ENCODE measurements at places on chromosomes 3 and 15.

GRCh38 chr15:62456011-62456920, 291.2 kb upstream of the C2CD4B start:
- DNase-seq = no peak

DNA sequence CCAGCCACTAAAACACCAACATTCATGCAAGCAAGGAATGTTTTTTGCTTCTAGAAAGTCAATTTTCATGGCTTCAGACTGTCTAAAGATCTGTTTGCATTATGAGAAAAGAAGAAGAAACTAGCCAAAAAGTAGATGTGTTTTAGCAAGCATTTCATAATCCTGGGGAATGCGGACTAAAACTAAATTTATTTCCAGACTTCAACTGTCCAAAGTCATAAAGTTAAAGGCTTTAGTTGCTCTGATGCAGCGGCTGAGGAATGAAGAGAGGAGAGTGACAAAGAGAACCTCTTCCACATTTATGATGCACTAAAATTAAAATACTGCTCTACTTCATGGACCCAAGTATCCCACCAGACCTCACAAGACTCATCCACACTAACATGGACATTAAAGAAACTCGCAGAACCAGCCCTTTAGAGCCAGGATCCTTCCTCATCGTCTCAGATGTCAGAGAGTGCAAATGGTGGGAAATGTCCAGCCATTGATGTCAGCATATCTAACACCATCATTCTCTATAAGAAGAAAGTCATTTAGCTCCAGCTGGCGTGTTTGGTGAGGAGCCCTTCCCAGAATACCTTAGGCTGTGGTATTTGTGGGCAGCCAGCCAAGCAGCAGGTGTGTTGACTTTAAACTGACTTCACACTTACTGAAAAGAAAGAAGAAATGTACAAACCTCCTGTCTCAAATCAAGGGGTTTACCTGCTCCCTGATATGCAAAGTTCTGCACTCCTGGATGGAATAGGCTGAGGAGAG, 17.4 kb downstream of the FYCO1 start:
- no peak for DNase-seq

GRCh38 chr3:55630280-55630920, 143.3 kb upstream of the WNT5A start:
- DNase-seq = no peak

GRCh38 chr15:91514147-91514546, 339.4 kb upstream of the SLCO3A1 start:
- no peak for DNase-seq

DNA sequence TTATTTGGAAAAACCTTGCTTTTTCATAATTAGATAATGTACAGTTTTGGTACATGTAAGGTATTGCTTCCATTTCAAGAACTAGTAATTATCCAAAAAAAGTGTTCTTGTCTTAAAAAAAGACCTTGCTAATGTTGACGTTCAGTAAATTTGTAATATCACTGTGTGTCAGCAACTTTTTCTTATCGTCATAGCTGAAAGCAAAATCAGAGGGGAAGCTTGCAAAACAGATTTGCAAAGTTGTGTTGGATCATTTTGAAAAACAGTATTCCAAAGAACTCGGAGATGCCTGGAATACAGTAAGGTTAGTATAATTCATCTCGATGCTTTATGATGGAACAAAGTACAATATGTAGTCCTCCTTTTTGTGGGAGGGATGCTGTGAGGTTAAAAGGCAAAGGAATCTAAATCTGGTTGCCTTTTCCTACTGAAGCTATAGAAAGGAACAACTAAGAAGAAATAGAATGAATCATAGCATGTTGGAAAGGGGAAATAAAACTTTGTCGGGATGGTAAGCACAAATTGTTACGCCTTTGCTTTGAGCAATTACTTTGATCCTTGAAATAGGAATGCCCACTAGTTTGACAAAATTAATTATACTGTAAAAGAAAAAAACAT, 1.5 kb downstream of the NSUN3 start:
- DNase-seq = no peak

Data from AG09309 (cell line).